ENCODE measurements at places on chromosomes 12 and 14. TPM values are rescaled to one million over a fixed set of nuclear protein-coding genes. Genes with fewer than 3 reads are reported as not detected.

SYNE3 gene
- total RNA-seq, result 21.6 TPM

DNA sequence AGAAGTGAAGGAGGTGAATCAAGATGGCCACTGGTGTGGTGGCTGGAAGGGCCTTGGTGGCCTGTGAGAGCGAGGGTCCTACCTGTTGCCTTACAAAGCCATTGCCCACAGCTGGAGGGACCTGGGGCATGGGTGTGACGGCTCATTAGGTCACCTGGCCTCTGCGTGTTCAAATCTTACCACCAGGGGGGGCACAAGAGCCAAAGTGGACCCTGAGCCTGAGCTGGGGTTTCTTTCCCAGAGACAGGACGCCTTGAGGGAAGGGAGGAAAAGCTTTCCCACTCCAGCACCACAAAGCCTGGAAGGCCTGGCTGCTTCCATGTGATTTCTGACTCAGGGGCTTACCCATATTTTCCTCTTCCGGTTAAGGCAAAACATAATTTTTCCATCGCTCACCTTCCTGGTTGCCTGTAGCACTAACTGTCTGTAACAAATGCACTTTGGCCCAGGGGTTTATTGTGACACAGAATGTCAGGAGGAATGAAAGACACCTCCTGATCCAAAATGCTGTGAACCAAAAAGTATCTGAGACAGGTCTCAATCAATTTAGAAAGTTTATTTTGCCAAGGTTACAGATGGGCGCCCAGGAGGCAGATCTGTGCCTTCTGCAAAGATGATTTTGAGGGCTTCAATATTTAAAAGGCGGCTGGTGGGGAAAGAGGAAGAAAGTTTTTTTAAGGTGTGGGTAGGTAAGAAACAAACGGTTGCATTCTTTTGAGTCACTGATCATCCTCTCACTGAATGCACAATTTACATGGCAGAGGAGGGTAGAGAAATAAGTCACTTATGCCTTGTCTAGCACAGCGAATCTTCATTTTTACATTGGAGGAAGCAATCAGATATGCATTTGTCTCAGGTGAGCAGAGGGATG lies 4.3 kb upstream of the CD9 start:
- no peaks in the 10 kb centered on the region for H3K27me3 ChIP-seq
- no peak overlapping the region for H3K4me3 ChIP-seq
- DNase-seq, result peak; percentile 87
- H3K27ac ChIP-seq, result no peak overlapping the region

GRCh38 chr12:54126696-54127537 lies 61.9 kb downstream of the SMUG1 start:
- H3K27ac ChIP-seq, result no peak overlapping the region
- H3K4me1 ChIP-seq, result peaks cover 11% of the 10 kb centered on the region
- no peaks in the 10 kb centered on the region for H3K36me3 ChIP-seq

GRCh38 chr12:44286821-44287505 lies 451.1 kb downstream of the TMEM117 start:
- H3K4me3 ChIP-seq, result no peak overlapping the region
- H3K27ac ChIP-seq, result no peak overlapping the region
- H3K4me1 ChIP-seq, result peaks cover 15% of the 10 kb centered on the region
- no peak for DNase-seq
- no peaks in the 10 kb centered on the region for H3K27me3 ChIP-seq
- peaks cover 2% of the 10 kb centered on the region for H3K36me3 ChIP-seq

- H3K36me3 ChIP-seq, result no peaks in the 10 kb centered on the region
- no peaks in the 10 kb centered on the region for H3K4me1 ChIP-seq
- H3K27ac ChIP-seq, result no peak overlapping the region
- no peak for DNase-seq
- no peak overlapping the region for H3K4me3 ChIP-seq
Observed at GRCh38 chr14:76472199-76472723, 96.3 kb downstream of the ESRRB start.

- H3K27ac ChIP-seq, result peak overlapping the region; percentile 77
- peaks cover 57% of the 10 kb centered on the region for H3K4me1 ChIP-seq
- peak; percentile 36 for DNase-seq
- no peak overlapping the region for H3K4me3 ChIP-seq
Observed at GRCh38 chr12:562634-563033, 100.6 kb downstream of the NINJ2 start.

GRCh38 chr14:63100552-63100951 lies 55.3 kb upstream of the KCNH5 start:
- no peak overlapping the region for H3K4me3 ChIP-seq
- no peak for DNase-seq
- H3K4me1 ChIP-seq, result no peaks in the 10 kb centered on the region
- H3K27me3 ChIP-seq, result peaks cover 3% of the 10 kb centered on the region

DNA sequence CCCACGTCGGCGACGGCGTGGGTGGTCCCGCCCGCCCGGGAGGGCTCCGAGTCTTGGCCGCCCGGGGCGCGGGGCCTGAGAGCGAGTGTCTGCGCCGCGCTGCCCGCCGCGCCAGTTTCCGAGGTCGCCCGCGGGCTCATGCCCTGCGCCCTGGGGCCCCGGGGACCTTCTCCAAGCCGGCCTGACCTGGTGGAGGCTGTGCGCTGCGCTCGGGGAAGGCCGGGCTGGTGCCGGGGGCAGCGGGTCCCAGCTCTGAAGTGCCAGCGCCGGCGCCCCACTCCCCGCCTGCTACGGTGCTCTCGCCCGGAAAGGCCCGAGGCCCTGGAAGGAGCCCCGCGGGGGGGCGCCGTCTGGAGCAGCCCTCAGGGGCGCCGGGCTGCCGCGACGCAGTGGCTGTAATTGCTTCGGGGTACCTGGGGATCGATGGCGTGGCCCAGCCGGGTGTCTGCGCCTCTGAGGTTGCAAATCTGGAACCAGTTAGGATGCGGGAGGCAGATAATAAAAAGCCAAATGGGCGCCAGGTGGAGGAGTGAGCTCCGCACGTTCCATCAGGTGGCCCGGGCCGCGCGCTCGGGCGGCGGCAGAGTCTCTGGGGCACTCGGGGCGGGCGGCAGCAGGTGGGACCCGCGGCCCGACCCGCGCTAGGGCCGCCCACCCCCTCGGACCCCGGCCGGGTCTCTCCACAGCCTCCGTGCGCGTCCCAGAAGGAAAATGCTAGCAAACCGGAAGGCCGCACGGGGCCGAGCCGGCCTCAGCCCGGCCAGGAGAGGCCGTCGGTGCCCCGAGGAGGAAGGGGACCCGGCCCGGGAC lies 102.3 kb upstream of the DIO3 start:
- H3K4me1 ChIP-seq, result peaks cover 5% of the 10 kb centered on the region
- H3K36me3 ChIP-seq, result no peaks in the 10 kb centered on the region
- no peak overlapping the region for H3K27ac ChIP-seq
- peaks cover 49% of the 10 kb centered on the region for H3K27me3 ChIP-seq
- DNase-seq, result no peak

DNA sequence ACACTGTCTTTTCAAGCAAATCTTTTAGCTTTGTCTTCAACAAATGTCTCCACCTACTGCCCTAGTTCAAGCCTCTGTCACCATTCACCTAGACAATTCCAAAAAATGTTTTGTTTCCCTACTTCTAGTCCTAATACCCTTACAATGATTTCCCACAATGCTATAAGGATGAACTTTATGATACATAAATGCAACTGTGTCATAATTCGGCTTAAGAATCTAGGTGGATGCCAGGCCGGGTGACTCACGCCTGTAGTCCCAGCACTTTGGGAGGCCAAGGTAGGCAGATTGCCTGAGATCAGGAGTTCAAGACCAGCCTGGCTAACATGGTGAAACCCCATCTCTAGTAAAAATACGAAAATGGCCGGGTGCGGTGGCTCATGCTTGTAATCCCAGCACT lies 20.7 kb upstream of the CREBL2 start:
- H3K27ac ChIP-seq, result no peak overlapping the region
- H3K36me3 ChIP-seq, result no peaks in the 10 kb centered on the region
- no peak for DNase-seq
- peaks cover 2% of the 10 kb centered on the region for H3K27me3 ChIP-seq
- no peak overlapping the region for H3K4me3 ChIP-seq
